ENCODE measurements at places on chromosomes 13 and 19. TPM values are rescaled to one million over a fixed set of nuclear protein-coding genes. Genes with fewer than 3 reads are reported as not detected.

CTXN1 gene
- 3.4 TPM for total RNA-seq

PDCD2L gene
- total RNA-seq, result 28.7 TPM

CCDC8 gene
- total RNA-seq, result 30.1 TPM

ASF1B gene
- 56.5 TPM for total RNA-seq

PRTN3 gene
- total RNA-seq, result not detected

CEACAM3 gene
- not detected for total RNA-seq

ZNF329 gene
- total RNA-seq, result 5.7 TPM

KCNN1 gene
- 0.34 TPM for total RNA-seq

RHPN2 gene
- total RNA-seq, result 2.9 TPM

GARIN5A gene
- 0.84 TPM for total RNA-seq

PSG6 gene
- not detected for total RNA-seq

ZNF418 gene
- total RNA-seq, result 1.2 TPM

CCDC70 gene
- total RNA-seq, result not detected

NLRP4 gene
- total RNA-seq, result not detected

NFIX gene
- total RNA-seq, result 42.9 TPM

GRIN2D gene
- total RNA-seq, result 0.15 TPM

ZNF850 gene
- total RNA-seq, result 1.8 TPM

JSRP1 gene
- 0.15 TPM for total RNA-seq

CYP4F2 gene
- not detected for total RNA-seq

NALCN gene
- 1.2 TPM for total RNA-seq

PPFIA3 gene
- total RNA-seq, result 2.2 TPM

PSPN gene
- 0.84 TPM for total RNA-seq

PALM3 gene
- 0.15 TPM for total RNA-seq

All from bronchus fibroblast of lung (primary cell).